ENCODE measurements at places on chromosomes 4 and X.

GRCh38 chrX:47172549-47172948, 21.1 kb upstream of the UBA1 start:
- DNase-seq = no peak

- DNase-seq = no peak
These were observed 1.9 kb upstream of the CHST7 start for GRCh38 chrX:46571423-46572339.

- no peak for DNase-seq
These were observed 81.5 kb downstream of the CLCN5 start for GRCh38 chrX:50003927-50004326.

DNA sequence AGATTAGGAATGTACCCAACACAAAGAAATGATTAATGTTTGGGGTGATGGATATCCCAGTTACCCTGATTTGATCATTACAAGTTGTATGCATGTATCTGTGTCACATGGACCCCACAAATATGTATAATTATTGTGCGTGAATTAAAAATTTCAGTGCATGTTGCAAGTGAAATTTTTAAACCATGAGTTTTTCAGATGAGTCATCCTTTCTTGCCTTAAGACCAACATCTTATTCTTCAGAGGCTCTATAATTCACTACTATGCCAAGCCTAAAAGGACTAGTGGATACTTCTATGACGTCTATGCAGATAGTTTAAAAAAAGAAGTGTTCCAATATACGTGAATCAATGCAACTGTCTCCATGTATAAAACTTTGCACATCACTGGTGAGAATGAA, 113.0 kb upstream of the SH3RF1 start:
- DNase-seq = peak; percentile 97

- DNase-seq = no peak
These were observed 60.7 kb downstream of the EFHC2 start for GRCh38 chrX:44282753-44283152.

DNA sequence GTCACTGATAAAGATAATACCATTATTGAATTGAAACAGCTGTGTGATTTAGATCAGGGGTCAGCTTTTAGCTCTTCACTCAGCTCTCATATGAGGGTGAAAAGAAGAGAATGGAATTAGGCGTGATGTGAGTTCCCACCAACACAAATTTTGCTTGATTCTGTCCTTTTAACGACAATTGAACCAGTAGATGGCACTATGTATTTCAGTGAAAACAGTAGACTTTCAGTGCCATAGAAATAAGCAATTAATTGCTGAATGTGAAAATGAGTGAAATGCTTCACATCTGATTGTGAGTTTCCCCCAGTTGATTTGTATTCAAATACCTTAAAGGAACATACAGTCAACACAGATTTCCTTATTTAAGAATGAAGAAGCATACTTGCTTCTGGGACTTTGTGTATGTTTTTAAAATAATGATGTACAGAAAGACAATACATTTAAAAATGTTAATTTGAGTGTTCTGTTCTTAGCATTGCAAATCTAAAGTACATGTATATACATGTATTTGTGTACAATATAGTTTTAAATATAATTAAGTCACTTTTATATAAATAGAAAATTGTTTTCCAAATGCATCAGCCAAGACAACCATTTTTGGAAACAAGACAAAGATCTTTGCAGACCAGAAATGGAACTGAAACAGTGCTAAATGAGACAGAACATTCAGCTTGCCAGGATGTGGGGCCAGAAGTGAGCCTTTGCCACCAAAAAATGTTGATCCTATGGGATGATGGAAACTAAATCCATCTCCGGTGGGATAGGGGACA, 178.8 kb downstream of the SNCA start:
- DNase-seq = peak; percentile 53

- no peak for DNase-seq
These were observed 12.0 kb upstream of the PCYT1B start for GRCh38 chrX:24659106-24659505.

DNA sequence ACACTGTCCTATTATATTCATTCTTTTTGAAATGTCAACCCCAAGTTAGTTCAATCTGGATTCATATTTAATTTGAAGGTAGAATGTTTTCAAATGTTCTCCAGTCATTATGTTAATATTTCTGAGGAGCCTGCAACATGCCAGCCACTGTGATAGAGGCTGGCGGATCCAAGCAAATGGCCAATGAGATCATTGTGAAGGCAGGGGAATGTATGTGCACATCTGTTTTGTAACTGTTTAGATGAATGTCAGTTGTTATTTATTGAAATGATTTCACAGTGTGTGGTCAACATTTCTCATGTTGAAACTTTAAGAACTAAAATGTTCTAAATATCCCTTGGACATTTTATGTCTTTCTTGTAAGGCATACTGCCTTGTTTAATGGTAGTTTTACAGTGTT, 1.6 kb downstream of the CXCL1 start:
- DNase-seq = peak; percentile 69

- peak; percentile 30 for DNase-seq
These were observed 88.8 kb upstream of the FAM9B start for GRCh38 chrX:9122519-9123245.

- peak; percentile 40 for DNase-seq
These were observed 280.8 kb downstream of the ANKRD50 start for GRCh38 chr4:124431653-124432192.

DNA sequence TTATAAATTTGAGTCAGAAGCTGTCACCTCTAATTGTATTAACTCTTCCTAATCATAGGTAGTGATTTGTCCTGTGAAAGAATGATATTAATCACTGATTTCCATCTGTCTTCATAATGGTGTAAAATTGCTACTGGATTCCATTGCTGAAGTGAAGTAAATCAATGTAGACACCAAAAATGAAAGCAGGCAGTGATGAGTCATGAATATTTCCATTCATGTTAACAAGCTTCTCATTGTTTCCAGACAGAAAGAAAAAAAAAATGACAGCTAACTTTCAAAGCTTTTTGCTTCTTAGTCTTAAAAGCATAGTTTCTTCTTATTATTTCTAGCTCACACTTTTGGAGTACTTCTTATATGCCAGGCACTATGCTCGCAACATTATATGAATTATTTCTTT, 21.5 kb downstream of the FAM114A1 start:
- DNase-seq = peak; percentile 81

GRCh38 chr4:47031751-47032404, 511 bp downstream of the GABRB1 start:
- no peak for DNase-seq

All from fibroblast of mammary gland (primary cell).